ENCODE measurements at places on chromosomes 3 and 15. TPM values are rescaled to one million over a fixed set of nuclear protein-coding genes. Genes with fewer than 3 reads are reported as not detected.

ZBED2 gene
- not detected for total RNA-seq

PLAAT1 gene
- total RNA-seq = 6.6 TPM

DENND4A gene
- 10.3 TPM for total RNA-seq

NLGN1 gene
- 9.6 TPM for total RNA-seq

GOLGA8J gene
- not detected for total RNA-seq

LRRC31 gene
- not detected for total RNA-seq

FHIT gene
- 9.1 TPM for total RNA-seq

DNA sequence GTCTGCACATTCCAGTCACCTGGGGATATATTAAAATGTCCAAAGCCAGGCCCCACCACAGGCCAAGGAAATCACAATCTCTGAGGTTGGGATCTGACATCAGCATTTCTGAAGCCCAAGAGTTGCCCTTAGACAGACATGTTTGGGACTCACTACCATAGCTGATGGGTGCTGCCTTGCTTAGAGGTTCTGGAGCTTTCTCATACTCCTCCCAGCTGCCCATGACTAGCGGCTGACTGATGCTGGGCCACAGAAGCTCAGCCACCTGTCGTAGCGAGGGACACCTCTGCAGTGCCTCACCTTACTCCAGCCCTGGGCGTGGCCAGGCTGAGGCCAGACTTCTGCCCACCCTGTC lies 58.8 kb upstream of the XCR1 start:
- H3K4me3 ChIP-seq = no peak overlapping the region
- no peaks in the 10 kb centered on the region for H3K4me1 ChIP-seq
- no peaks in the 10 kb centered on the region for H3K36me3 ChIP-seq
- H3K27me3 ChIP-seq = no peaks in the 10 kb centered on the region

GRCh38 chr3:111418391-111418790 lies 123.6 kb upstream of the CD96 start:
- H3K27ac ChIP-seq = no peak overlapping the region
- H3K27me3 ChIP-seq = no peaks in the 10 kb centered on the region
- H3K36me3 ChIP-seq = no peaks in the 10 kb centered on the region
- no peak overlapping the region for H3K4me3 ChIP-seq
- H3K4me1 ChIP-seq = no peaks in the 10 kb centered on the region

GRCh38 chr3:178255315-178255714 lies 280.9 kb upstream of the KCNMB2 start:
- H3K4me1 ChIP-seq = no peaks in the 10 kb centered on the region
- no peaks in the 10 kb centered on the region for H3K27me3 ChIP-seq
- H3K36me3 ChIP-seq = no peaks in the 10 kb centered on the region

- no peaks in the 10 kb centered on the region for H3K27me3 ChIP-seq
- no peaks in the 10 kb centered on the region for H3K36me3 ChIP-seq
- DNase-seq = no peak
- no peak overlapping the region for H3K27ac ChIP-seq
Measured at GRCh38 chr3:150142936-150143335, 172.2 kb upstream of the PFN2 start.

DNA sequence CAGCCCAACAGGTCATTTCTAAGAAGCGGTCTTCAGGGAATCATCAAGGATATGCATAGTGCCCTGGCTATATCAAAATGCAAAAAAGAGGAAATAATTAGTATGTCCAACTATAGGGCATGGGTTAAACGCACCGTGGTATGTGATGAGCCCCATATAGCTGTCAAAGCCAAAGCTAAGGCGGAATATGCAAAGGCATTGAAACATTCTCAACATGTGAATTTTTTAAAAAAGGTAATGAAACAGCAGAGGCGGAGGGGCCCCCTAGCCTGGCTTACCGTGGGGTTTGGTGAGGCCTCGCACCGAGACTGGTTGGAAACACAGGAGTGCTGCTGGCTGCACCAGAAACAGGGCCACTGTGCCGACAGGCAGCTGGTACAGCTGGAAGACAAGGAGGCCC lies 23.2 kb downstream of the PLXND1 start:
- no peak for DNase-seq
- no peaks in the 10 kb centered on the region for H3K4me1 ChIP-seq
- H3K36me3 ChIP-seq = no peaks in the 10 kb centered on the region
- no peak overlapping the region for H3K27ac ChIP-seq
- H3K4me3 ChIP-seq = no peak overlapping the region
- no peaks in the 10 kb centered on the region for H3K27me3 ChIP-seq

DNA sequence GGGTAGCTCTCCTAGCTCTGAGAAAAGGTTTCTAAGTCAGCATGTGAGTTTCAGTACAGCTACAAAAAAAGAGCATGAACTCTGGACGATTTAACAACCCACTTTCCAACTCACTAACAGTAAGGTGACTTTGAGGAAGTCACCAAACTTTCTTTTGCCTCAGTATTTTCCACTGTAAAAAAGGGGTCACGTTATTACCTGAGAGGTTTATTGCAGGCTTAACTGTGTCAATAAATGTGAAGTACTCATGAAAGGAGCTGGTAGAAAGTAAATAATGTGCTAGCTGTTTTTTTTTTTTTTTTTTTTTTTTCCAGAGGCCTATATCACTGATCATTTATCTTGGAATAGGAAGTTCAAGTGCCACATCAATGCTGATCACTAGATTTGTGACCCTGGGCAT lies 89.3 kb downstream of the PLSCR2 start:
- no peak overlapping the region for H3K27ac ChIP-seq
- no peak overlapping the region for H3K4me3 ChIP-seq
- peaks cover 6% of the 10 kb centered on the region for H3K4me1 ChIP-seq
- no peak for DNase-seq

DNA sequence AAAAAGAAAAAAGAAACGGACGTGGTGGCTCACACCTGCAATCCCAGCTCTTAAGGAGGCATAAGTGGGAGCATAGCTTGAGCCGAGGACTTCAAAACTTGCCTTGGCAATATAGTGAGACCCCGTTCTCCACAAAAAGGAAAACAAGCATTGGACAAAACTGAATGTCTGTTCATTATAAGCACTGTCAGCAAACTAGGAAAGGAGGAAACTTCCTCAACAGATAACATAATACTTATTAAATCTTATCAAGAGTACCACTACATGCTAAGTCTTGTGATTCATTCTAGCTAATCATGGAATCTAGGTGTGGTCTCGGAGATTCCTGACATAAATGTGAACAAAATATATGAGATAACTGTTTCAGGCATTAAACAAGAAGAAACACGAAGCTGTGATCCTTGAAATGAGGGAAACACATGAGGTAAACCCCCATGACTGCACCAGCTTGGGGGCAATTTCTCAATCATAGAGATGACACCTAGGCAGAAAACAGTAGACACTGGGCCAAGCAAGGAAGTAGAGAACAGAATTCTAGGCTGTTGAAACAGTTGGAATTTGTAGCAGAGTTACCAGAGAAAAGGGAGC lies 33.3 kb downstream of the TRPM7 start:
- peaks cover 17% of the 10 kb centered on the region for H3K36me3 ChIP-seq
- no peak overlapping the region for H3K4me3 ChIP-seq
- peak overlapping the region; percentile 63 for H3K27ac ChIP-seq
- no peaks in the 10 kb centered on the region for H3K27me3 ChIP-seq
- no peak for DNase-seq

DNA sequence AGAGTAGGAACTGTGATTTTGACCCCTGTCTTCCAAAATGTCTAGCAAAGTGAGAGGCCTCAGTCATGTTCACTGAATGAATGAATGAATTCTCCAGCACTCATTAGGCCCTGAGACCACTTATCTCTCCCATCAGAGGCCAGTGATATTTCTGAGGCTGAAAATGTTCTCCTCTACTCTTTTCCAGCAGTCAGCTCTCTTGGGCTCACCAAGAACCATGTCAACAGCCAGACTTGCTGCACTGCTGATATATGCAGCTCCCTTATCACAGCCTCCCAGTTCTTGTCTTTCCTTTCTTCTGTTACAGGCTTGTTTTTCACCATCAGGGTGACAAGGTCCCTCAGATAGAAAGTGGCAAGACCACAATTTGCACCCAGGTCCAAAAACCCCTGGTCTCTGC lies 28.7 kb upstream of the MFSD1 start:
- DNase-seq = no peak
- no peak overlapping the region for H3K27ac ChIP-seq
- no peaks in the 10 kb centered on the region for H3K4me1 ChIP-seq
- H3K4me3 ChIP-seq = no peak overlapping the region

Data from GM23338 (cell line).